Activated naive CD4-positive, alpha-beta T cell treated with anti-CD3 and anti-CD28 coated beads for 36 hours (primary cell): ENCODE measurements at places on chromosomes 13 and 19. TPM values are rescaled to one million over a fixed set of nuclear protein-coding genes. Genes with fewer than 3 reads are reported as not detected.

DNA sequence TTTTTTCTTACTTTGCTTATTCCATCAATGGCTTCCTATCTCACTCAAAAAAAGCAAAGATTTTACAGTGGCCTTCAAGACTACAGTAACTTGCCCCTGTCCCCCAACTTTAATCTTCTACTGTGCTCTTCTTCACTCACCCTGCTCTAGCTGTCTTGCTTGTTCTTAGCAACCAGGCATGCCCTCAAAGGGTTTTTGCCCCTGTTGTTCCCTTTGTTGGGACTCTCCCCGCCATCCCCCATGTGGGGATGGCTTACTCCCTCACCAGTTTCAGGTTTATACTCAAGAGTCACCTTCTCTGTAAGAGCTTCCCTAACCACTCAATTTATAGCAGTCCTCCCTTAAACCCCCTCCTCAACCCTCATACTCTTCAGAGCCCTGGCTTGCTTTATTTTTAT, 5.4 kb downstream of the MTMR6 start:
- DNase-seq = peak; percentile 51

- peak; percentile 97 for DNase-seq
These were observed at the start of gene ZNF765 for GRCh38 chr19:53394974-53395839. Gene ZNF765 (plus strand): TSS chr19:53395149. CDS start chr19:53398016, 2,867 bp downstream.

- DNase-seq = peak; percentile 73
These were observed 46.5 kb downstream of the UTP14C start for GRCh38 chr13:52070929-52071523.

GRCh38 chr19:53882391-53883050, 524 bp downstream of the PRKCG start:
- no peak for DNase-seq

DNA sequence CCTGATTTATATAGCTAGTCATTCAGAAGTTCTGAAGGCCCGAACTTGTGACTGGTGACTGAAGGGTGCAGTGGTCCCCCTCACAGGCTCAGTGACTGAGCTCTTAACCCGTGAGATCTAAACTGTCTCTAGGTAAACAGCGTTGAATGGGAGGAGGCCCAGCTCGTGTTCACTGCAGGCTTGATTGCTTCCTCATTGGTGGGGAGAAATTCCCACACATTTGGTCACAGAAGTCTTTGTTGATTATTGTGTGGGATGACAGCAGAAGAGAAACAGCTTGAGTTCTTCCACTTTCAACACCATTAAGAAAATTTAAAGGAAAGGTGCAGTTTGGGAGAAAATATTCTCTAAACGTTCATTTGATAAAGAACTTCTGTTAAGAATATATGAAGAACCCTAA, 1178.0 kb downstream of the UQCRFS1 start:
- no peak for DNase-seq

- no peak for DNase-seq
These were observed 83.6 kb upstream of the FARP1 start for GRCh38 chr13:98059276-98059675.

DNA sequence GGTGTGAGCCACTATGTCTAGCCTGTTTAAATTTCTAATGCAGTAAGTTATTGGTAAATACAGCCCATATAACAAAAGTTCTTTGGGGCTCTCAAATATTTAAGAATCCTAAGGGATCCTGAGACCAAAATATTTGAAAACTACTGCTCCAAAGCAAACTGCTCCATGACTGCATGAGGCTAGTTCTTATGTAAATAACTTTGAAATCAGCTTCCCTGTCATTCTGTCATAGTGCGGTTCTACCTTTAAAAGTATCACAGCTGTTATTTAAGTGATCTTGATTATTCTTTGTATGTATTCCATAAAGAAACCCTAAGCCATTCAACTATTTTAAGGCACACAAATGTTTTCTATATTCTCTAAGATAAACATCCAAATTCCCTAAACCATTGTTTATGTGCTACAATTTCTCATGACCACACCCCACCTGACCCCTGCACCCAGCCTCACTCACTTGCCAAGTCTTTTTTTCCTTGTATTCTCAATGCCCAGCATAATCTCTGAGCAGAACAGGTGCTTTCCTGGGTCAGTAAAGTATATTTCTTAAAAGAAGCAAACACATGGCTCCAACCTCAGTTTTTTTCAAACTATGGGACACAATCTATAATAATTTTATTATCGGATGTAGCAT, 146.6 kb downstream of the RNF17 start:
- no peak for DNase-seq

GRCh38 chr13:23292586-23292985, 111.8 kb downstream of the SGCG start:
- DNase-seq = no peak

DNA sequence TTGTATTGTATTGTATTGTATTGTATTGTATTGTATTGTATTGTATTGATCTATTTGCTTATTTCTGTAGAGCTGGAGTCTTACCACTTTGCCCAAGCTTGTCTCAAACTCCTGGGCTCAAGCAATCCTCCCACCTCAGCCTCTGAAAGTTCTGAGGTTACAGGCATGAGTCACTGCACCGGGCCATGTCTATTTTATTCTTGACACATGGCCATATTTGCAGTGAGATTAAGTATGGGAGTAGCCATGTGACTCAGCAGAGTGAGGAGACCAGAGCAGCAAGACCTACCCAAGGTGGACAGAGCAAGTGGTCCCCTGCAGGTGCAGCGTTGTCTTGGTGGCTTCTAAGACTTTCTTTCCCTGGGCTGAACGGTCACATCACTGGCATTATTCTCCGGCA, 49.1 kb upstream of the UBAC2 start:
- DNase-seq = peak; percentile 27

- DNase-seq = no peak
These were observed 1636.1 kb downstream of the SLITRK5 start for GRCh38 chr13:89307278-89307677.

- DNase-seq = no peak
These were observed 166.2 kb downstream of the DLEU7 start for GRCh38 chr13:50677258-50677657.

- DNase-seq = no peak
These were observed 203.5 kb upstream of the UBL3 start for GRCh38 chr13:30053939-30054338.

DNA sequence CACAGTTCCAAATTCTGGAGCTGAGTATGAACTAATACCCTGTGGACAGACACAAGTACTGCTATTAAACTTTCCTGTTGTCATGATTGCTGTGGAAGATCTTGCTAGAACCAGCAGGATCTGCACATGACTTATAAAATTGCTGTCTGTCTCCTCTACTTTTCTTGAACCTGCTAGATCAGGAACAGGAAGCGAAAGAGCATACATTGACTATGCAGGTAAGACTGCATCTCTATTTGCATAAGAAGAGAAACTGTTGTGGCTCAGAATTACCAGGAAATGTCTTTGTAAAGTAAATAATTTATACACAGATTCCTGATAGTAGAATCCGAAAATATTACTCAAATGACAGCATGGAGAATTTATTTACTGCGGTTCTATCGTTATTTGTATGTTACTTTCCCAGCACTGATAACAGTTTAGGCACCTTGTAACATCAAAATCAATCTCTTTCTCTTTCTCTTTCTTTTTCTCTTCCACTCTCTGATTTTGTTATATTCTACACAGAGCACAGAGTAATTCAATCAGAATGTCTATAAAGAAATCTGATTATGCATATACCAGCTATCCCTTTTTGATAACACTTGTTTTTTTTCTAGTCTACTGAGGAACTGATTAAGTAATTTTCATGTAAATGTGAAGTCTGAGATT, 226.5 kb downstream of the MYO16 start:
- DNase-seq = no peak

DNA sequence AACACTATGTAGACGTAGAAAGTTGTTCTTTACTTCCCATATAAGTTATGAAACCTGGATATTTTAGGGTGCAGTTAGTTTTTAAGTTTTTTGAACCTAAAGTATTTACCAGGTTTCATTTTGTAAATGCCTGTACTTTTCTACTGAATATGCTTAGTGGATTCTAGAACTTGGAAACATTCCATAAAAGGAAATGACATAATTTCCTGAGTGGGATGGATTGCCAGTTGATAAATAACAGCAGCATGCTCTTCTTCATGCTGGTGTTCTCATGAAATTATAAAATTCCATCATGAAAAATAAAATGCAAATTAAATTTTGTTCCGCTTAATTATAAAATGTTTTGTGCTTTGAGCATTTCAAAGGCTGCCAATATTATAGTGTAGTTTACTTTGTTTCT, 362.2 kb upstream of the PCDH20 start:
- no peak for DNase-seq

GRCh38 chr13:78960881-78961280, 301.9 kb upstream of the OBI1 start:
- DNase-seq = no peak

GRCh38 chr19:38676023-38676877, 28.8 kb downstream of the ACTN4 start:
- DNase-seq = no peak

GRCh38 chr13:47437406-47437805, 540.6 kb upstream of the HTR2A start:
- no peak for DNase-seq

- no peak for DNase-seq
These were observed at the start of gene CDC42EP5 for GRCh38 chr19:54473071-54473891. Gene CDC42EP5 (minus strand): TSS chr19:54473296. CDS start chr19:54465547, 7,749 bp downstream.

DNA sequence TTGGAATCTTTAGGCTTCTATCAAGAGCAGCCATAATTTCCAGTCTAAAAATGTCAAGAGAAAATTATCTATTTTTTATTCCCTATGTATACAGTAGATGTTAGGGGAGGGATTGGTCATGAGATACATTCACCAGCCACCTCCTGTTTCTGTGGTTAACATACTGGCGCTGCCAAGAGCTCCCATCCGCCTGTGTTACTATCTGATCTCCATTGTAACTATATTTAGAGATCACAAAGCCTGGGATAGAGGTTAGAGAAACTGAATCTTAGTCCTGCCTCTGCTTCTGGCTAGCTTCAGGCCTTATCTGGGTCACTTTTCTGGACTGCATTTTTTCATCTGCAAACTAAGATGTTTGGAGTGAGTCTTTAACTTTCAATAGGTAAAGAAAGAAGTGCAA, 46.3 kb downstream of the POLR1D start:
- DNase-seq = no peak

- DNase-seq = no peak
These were observed 7.9 kb downstream of the GPR12 start for GRCh38 chr13:26752671-26753070.

DNA sequence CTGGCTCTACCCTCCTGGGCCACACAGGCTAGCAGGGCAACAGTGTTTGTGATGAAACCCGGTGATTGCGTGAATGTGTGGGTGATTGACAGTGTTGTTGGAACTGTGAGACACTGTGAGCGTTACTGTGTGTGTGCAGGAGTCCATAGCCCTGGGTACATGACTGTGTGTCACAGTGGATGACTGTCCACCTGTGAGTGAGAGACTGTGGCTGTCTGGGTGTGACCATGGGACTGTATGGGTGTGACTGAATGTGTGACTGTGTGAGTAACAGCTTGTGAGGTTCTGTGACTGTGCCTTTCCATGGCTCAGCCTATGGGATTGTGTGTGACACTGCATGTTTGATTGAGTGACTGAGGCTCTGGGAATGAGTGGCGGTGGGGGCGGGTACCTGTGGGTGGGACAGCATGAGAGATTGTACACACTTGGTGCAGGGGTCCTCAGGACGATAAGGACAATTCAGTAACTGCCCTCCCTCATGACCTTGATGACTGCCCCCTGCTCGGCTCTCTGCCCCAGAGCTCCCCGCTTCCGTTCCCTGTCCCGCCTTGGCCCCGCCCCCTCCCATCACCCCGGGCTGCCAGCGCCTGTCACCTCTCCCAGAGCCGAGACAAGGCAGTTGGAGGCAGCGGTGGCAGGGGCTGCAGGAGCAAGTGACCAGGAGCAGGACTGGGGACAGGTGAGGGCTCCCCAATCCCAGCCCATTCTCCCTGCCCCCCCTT, at the start of gene GIPR:
TSS of gene GIPR (plus strand) at position 602 of the 722 bp plus-strand sequence. CDS start 1,300 bp downstream, outside the sequence.
- peak; percentile 82 for DNase-seq

GRCh38 chr13:70087247-70087646, 20.4 kb upstream of the ATXN8OS start:
- no peak for DNase-seq

DNA sequence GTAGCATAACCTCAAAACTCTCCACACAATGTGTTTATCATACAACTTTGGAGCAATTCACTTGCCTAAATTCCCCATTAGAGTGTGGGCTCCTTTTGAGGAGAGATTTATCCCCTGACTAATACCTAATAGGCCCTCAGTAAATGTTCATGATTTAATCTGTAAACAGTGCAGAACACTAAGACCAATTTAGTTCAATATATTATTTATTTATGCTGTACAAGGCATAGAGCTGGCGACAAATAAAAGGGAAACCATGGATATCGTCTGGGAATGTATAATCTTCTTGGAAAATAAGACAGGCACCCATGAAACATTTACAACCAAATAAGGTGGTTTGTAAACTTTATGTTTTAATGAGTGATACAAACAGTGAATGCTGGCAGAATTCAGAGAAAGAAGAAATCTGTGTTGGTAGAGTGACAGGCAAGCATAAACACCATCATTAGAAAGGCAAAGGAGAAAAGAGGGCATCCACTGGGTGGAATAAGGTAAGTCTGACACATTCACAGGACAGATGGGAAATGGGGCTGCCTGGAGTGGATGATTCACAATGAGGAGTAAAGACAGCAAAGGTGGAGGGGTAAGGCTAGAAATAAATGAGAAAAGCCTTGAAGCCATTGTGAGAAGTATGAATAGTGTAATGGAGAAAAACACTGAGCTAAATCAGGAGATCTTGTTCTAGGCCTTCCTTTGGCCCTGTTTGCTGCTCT, 106.1 kb upstream of the MIR17HG start:
- no peak for DNase-seq

Gene ZNF726
- 22.8 TPM for total RNA-seq

Gene NEK5
- 0.14 TPM for total RNA-seq

Gene GJA3
- total RNA-seq = 0.10 TPM

Gene NOTCH3
- not detected for total RNA-seq

Gene WDR83
- total RNA-seq = 14.9 TPM

Gene SMIM44
- not detected for total RNA-seq

Gene LMTK3
- total RNA-seq = 2.6 TPM

Gene DCLK1
- not detected for total RNA-seq

Gene KIR3DL1
- not detected for total RNA-seq

Gene CABP5
- not detected for total RNA-seq

Gene KCNN1
- total RNA-seq = 0.30 TPM

Gene ERICH6B
- total RNA-seq = not detected

Gene CCDC70
- total RNA-seq = not detected

Gene FAM32A
- total RNA-seq = 41.9 TPM

Gene SLC7A1
- 115 TPM for total RNA-seq

Gene LHB
- total RNA-seq = not detected

Gene C2CD4C
- total RNA-seq = 0.12 TPM

Gene ZNF616
- 7.6 TPM for total RNA-seq

Gene ODAD3
- 0.15 TPM for total RNA-seq

Gene MISP3
- total RNA-seq = 0.45 TPM

Gene CYP4F11
- not detected for total RNA-seq

Gene PCDH20
- not detected for total RNA-seq

Gene MUC16
- not detected for total RNA-seq

Gene AKAP8
- 27.1 TPM for total RNA-seq

Gene ZNF850
- total RNA-seq = 11.3 TPM

Gene RPL36
- total RNA-seq = 2,003 TPM

Gene OR2Z1
- not detected for total RNA-seq
